NCI-H187 treated with DMSO at 0.1 percent for 48 hours (cell line): ENCODE measurements at places on chromosomes 2 and 18.

GRCh38 chr18:57841568-57841967 is 38.5 kb upstream of the ATP8B1 start:
- DNase-seq: no peak

GRCh38 chr18:26547646-26548414 is 523 bp downstream of the KCTD1 start:
- DNase-seq: no peak

DNA sequence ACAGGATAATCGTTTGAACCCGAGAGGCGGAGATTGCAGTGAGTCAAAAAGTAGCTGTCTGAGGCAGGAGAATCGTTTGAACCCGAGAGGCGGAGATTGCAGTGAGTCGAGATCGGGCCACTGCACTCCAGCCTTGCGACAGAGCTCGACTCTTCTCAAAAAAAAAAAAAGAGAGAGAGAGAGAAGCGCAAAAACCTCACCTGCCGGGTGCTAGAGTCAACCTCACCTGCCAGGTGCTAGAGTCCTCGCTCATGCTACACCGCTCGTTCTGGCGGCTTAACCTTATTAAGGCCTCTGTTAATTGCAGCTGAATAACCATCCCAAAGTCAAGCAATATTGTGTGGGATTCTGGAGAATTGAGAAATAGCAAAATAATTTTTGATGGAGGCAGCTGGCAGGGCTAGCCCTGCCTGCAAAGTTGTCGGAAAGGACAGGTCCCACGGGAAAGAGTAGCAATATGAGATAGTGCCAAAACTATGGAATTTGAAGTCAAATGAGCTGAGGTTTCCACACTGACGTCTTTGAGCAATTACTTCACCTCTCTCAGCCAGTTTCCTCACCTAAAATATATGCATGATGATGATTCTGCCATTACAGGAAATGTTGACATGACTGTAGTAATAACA is 644 bp upstream of the DYM start:
- DNase-seq: no peak

GRCh38 chr18:2134364-2134763 is 436.9 kb downstream of the METTL4 start:
- no peak for DNase-seq

DNA sequence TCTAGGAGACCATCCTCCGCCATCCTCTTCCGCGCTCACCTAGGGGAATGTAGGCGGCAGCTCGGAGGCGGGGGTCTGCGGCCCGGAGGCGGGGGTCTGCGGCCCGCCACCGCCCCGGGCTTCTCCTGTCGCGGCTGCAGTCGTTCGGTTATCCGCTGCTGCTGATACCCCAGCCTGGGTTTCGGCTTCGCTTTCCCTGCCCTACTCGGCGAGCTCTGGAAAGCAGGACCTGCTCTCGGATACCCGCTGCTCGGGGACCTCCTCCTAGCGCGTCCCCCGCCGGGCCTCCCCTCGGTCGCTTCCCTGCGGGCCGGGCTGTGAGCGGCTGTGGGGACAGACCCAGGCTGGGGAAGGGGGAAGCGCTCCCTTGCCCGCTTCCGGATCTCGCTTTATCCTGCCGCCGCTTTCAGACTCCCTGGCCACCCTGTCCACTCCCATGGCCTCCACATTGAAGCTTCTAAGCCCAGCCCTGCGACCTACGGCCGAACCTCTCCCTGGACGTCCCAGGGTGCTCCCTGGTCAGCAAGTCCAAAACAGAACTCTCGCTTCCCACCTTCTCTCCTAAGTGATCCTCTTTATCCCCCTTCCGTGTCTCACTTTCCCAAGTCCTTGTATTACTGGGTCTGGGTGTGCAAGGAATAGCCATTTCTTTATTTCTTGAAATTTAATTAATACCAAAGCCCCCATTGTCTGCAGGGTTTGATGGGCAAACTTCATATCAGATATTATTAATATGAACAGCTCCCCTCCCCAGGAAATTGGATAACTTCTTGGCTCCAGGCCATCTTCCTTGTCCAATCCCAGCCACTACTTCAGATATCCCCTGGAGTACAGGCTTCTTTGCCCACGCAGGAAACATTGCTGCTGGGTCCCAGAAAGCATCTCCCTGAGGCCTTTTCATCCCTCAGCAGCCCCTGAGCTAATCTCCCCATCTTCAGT is 769 bp downstream of the FKBP1B start:
- no peak for DNase-seq

DNA sequence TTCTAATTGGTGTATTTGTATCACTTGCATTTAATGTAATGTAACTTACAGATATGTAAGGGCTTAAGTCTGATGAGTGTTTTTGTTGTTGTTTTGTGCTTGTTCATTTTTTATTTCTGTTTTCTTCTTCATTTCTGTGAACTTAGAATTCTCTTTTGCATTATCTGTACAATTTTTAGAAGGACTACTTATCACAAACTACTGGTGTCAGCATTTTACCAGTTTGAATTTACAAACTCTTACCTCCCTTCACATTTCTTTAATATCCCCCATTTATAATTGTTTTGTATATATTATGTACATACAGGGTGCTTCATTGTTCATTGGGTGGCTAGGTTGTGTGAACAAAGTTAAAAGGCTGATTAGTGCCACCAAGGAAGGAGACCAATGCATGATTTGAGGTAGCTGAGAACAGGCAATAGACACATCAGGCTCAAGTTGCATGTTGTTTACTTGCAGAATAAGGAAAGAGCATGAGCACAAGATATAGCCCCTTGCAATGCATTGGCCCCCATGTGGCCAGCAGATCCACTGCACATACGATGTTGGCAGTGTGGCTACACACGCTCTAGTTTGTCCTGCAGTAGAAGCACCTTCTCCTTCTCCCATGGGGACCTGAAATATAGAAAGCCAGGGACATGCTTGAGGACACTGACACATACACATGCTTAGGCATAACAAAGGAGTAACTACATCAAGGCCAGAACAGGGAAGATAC is 198.2 kb downstream of the CD8B2 start:
- DNase-seq: no peak

DNA sequence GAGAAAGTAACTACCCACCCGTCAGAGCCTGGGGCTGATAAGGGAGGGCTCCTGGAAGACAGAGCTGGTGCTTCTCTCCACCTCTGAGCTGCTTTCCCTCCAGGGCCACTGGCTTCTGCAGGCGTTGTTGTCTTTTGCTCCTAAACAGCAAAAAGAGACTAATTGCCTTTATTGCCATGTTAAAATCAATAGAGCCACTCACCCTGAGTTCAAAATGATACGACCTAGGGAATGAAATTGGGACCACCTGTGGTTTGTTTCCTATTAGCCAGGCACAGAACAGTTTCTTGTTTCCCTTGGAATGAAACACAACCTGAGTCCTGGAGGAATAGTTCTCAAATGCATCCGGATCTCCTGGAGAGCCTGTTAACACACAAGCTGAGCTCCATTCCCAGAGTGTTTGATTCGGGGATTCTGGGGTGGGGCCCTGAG is 45.8 kb downstream of the TCF7L1 start:
- DNase-seq: no peak

DNA sequence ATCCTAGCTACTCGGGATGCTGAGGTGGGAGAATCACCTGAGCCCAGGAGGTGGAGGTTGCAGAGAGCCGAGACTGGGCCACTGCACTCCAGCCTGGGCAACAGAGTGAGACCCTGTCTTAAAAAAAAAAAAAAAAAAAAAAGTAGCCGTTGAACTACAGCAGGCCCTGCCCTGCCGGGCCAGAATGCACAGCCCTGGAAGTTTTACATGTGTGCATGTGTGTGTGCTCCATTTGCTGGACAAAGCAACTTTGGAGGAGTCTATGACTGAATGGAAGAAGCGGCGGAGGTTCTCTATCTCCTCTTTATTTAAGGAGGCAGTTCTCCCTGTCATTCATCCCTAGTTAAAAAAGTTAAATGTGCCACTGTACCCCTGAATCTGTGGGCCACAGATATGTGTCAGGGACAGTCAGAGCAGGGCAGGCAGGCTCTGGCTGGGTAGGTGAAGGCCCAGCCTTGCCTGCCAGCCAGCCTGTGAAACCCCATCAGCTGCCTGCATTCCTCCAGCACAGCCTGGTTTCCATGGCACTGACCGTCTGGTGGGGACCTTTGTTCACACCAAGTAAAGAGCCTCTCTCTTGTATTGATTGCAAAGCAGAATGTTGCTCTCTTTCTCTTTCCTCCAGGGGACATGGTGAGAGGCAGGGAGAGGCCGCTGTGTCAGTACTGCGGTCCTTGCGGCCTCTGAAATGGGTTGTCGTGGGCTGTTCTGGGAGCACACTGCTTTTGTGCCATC is 10.9 kb downstream of the LIPG start:
- DNase-seq: no peak

DNA sequence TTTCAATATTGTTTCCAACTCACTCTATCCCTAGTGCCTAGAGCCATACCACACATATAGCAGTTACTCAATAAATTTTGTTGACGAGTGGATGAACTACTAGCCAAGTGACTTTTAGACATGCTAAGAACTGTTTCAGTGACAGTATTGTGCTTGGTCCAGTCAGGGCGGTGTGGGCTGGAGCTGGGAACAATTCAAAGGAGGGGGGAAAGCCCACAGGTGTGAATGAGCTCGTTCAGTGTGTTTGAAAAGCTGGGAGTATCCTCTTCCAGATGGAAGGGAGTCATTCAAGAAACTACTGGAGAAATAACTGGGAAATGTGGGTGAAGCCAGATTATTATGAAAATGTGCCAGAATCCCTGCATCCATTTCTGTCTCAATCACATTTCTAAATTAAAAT is 1.7 kb upstream of the SERPINE2 start:
- DNase-seq: no peak

DNA sequence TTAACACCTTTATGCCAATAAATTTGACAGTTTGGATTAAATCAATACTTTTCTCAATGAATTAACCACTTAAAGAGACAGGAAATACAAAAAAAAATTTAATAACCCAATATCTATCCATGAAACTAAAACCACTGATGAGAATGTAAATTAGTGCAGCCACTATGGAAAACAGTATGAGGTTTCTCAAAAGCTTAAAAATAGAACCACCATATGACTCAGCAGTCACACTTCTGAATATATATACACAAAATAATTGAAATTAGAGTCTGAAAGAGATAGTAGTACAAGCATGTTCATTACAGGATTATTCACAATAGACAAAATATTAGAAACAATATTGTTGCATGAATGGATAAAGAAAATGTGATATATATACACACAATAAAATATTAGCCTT is 382.1 kb upstream of the SETBP1 start:
- DNase-seq: no peak

DNA sequence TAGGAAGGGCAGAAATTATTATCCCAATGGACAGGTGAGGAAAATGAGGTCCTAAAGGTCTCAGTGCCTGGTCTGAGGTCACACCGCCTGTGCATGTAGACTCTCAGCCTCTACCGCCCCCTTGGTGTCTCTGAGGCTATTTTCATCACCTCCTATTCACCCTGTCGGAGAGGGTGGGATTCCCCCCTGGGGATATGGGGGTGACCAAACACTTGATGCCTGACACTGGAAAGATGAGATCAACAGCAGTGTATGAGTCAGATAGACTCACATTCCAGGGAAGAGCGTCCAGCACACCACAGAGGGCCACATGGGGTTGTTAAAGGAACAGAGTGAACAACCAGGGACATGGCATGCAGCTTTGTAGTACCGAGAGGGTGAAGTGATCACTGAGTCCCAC is 199.7 kb downstream of the SMAD2 start:
- DNase-seq: no peak
